ENCODE measurements at places on chromosomes 16 and 17.

- no peak for DNase-seq
These were observed 99.5 kb upstream of the CDC42EP4 start for GRCh38 chr17:73411313-73411747.

DNA sequence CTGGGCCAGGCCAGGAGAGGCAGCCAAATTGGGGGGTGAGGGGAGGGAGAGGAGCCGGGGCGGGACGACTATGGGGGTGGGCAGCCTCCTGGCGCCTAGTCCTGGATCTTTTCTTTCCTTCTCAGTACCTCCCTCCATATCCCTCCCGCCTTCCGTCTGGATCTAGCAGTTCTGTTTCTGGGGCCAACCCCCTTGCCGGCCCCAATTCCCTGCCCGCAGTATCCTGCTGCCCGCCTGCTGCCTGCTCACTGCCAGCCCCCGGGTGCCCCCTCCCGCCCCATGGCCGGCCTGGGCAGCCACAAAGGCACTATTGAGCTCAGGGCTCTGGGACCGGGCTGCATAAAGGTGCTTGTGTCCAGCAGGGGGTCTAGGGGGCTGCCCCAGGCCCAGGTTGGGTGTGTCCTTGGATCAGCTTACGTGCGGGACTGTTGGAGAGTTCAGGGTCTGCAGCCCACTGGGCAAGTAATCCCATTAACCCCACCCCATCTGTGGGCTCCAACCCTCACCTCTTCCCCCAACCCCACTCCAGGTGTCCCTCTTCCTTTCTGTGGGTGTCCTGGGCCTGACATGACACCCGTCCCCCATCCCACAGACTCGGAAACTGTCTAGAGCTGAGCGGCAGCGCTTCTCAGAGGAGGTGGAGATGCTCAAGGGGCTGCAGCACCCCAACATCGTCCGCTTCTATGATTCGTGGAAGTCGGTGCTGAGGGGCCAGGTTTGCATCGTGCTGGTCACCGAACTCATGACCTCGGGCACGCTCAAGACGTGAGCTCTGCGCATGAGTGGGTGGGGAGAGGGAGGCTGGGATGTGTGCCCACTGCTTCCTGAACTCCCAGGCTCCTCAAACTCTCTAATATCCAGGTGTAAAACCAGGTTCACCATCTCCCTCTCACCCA lies 2.0 kb downstream of the WNK4 start:
- DNase-seq: no peak

DNA sequence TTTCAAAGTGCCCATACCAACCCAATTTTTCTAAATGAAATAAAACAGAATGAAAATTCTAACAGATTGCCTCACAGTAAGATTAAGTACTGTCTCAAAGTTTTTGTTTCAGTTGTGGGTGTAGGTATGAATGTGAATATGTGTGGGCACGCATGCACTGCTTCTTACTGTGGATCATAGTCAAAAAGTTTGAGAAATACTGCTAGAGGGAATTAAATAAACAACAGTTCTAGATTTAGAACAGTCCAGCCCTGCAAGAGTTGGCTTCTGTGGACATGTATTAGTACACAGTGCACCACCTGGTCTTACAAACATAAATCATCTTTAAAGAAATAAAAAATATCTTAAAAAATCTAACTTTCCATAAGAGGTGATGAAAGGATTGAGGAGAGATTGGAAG lies 8.4 kb downstream of the ZNF652 start:
- DNase-seq: no peak

DNA sequence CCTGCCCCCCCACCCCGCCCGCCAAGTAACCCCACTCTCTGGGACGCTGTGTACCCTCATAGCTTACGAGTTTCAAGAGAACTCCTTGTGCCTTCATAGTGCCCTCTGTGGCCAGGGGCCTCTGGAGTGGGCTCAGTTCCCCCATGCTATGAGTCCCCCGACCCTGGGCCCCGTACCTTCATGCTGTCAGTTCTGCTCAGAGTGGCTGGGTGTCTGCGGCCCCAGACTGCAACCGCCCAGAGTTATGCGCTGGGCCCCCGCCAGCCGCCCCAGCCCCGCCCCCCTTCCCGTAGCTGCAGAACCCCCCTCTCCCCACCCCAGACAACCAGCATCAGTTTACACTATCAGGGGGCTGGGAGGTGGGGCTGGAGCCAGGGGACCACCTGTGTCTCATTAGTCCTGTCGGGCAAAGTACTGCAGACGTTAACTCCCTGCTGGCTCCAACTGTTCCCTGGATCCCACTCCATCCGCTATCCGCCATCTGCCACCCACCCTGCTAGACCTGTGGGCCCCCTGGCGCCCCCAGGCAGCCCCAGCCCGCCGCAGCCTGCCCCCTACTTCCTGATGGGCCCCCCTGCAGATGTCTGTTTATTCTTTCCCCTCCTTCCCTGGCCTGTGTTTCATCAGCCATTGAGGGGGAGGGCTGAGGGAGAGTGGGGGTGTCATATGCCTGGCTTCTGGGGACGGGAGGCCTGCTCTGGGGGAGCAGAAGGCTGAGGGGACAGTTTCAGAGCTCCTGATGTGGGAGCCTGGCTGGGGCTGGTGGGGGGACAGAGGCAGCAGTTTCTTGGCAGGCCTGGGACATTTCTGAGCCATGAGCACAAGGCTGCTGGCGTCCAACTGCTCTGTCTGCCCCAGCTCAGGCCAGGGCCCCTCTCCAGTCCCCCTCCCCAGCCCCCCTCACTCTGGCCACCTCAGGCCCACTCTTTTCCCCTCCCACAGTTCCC lies at the start of gene MFAP4:
MFAP4 (minus strand) TSS at position 217 of the 947 bp plus-strand sequence; CDS start at position 182, 35 bp downstream.
- DNase-seq: no peak

GRCh38 chr17:61759362-61759761 lies 104.0 kb downstream of the BRIP1 start:
- DNase-seq: no peak

- peak; percentile 62 for DNase-seq
These were observed 14.7 kb upstream of the PLLP start for GRCh38 chr16:57299009-57299718.

- no peak for DNase-seq
These were observed 43.9 kb downstream of the CLEC16A start for GRCh38 chr16:10988164-10988803.

DNA sequence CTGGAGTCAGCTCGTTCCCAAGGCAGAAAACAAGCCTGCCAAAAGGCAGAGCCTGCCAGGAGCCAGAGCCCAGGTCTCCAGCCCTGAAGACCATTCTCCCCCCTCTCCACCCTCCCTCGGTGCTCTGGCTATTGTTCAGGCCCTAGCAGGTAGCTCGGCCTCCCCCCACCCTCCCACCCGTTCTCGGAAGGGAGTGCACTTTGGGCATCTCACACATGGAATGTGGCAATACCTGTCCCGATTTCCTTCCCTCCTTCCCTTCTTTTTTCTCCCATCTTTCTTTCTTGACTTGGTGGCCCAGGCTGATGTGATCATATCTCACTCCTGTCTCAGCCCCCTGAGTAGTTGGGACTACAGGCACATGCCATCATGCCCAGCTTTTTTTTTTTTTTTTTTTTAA lies 12.4 kb downstream of the CNGB1 start:
- no peak for DNase-seq

GRCh38 chr17:78332991-78333390 lies 26.9 kb downstream of the SOCS3 start:
- no peak for DNase-seq

GRCh38 chr16:80060470-80060869 lies 459.9 kb upstream of the MAF start:
- no peak for DNase-seq

Data from liver (tissue), 10 donors.